ENCODE measurements at places on chromosomes 11 and 22.
A peak's percentile ranks its signal among the peaks of the same experiment; 100 is the strongest.

GRCh38 chr11:83957038-83957900 is 671.1 kb upstream of the CCDC90B start:
- no peak for DNase-seq

GRCh38 chr11:44258190-44258489 is 51.8 kb downstream of the ALX4 start:
- no peak for DNase-seq

DNA sequence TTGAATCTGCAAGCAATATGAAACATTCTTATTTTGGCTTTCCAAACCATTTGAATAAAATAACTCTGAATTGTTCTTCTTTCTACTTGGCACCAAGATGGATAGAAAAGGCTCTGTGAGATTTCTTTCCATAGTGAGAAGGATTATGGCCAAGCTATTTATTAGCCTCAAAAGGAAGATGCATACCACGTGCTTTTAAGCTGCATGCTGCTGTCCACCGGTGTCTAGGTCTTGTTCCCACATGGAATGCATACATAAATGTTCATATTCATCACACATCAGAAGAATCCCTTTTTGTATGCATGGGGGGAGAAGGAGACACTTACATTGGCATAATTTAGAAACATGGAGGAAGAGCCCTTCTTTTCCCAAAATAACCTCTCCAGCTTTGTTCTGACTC is 273.4 kb downstream of the FAM76B start:
- no peak for DNase-seq

DNA sequence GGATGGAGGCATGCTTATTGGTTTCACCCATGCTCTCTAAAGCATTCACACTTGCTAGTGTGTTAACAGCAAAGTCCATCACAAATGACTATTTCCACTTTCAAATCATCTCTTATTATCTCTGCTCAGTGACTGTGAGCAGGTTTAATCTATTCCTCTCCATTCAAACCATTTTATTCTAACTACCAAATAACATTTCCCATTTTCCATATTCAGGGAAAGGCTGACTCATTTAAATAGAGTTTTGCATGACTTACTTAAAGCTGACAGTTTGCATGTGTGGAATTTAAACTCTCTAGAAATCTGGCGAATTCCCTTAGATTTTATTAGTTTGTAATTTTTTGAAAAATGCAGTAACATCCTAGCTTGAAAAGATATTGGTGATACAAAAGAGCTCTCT is 615.7 kb upstream of the LRRC4C start:
- DNase-seq = no peak

- DNase-seq = peak; percentile 0
Observed at GRCh38 chr22:43273902-43274484, 69.2 kb downstream of the SCUBE1 start.

GRCh38 chr11:96054870-96055705 is 131.2 kb upstream of the MTMR2 start:
- DNase-seq = peak; percentile 74

DNA sequence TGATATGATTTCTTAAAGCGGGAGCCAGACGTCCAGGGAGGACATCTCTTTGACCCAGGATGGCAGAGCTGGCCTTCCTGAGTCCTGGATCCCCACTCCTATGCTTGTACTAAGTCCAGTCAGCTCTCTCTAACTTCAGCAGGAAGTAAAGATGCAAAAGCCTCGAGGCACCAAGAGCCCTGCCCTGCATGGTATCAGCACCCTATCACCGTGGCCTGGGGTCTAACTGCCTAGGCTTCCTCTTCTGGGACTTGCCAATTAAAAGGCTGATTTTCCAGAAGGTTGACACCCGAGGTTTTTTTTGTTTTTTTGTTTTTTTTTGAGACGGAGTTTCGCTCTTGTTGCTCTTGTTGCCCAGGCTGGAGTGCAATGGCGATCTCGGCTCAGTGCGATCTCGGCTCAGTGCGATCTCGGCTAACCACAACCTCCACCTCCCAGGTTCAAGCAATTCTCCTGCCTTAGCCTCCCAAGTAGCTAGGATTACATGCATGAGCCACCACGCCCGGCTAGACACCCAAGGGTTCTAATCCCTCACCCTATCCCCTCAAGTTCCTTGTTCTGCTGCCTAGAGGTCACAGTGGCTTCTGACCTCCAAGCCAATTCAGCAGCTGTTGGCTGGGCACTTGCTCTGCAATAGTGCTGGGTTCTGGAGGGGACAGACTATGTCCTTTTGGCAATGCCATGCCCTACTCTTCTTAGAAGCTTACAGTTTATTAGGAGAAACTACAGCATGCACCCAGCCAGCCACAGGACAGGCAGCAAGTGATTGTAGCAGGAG is 50.6 kb upstream of the FTH1 start:
- DNase-seq = no peak

- no peak for DNase-seq
Observed at GRCh38 chr11:108009497-108010370, 1.0 kb downstream of the CUL5 start.

- DNase-seq = peak; percentile 35
Observed at GRCh38 chr11:33724644-33725035, 11.6 kb downstream of the CD59 start.

GRCh38 chr11:44904261-44905020 is 46.2 kb downstream of the TP53I11 start:
- no peak for DNase-seq

- DNase-seq = no peak
Observed at GRCh38 chr11:70064008-70064725, 13.9 kb upstream of the ANO1 start.

GRCh38 chr22:42639541-42640241 is 710 bp downstream of the ATP5MGL start:
- no peak for DNase-seq

GRCh38 chr11:67600324-67601029 is 6.3 kb upstream of the NDUFV1 start:
- DNase-seq = no peak

DNA sequence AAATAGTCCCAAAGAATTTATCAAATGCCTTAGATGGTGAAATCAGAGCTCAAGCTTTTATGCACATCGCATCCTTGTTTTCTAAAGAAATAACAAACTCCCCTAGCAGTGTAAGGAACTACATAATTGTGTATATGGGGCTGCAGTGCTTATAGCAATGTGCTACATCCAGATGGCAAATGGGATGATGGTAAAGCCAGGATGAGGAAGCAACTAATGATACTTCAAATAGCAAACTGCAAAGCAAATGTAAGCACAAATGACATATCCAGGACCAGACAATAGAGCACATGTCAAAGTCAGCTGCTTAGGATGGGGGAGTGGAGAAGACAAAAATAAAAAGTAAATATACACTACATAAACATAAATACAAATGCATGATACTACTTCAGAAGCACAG is 425.9 kb downstream of the OPCML start:
- DNase-seq = no peak

DNA sequence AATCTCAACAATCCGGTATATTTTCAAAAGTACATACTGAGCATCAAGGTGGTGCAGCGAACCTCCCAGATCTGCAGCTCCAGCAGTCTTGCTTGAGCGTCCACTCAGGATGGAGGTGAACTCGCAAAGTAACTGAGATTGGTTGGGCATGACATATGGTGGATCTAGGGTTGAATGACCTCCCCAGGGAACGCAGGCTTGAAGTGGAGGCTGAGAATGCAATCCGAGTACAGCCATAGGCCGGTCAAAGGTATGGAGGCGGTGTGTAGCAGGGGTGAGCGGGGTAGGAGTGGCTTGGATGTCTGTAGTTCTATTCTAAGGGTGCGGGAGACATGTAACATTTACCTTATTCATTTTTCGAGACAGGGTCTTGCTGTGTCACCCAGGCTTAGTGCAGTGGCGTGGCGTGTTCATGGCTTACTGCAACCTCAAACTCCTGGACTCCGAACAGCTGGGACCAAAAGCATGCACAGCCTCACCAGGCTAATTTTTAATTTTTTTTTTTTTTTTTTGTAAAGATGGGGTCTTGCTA is 631 bp upstream of the C22orf39 start:
- no peak for DNase-seq

GRCh38 chr11:126348806-126349582 is 6.5 kb upstream of the ST3GAL4 start:
- DNase-seq = no peak

GRCh38 chr11:13042873-13043342 is 33.8 kb downstream of the RASSF10 start:
- no peak for DNase-seq

GRCh38 chr11:94928117-94928990 is 45.0 kb downstream of the CWC15 start:
- DNase-seq = no peak

DNA sequence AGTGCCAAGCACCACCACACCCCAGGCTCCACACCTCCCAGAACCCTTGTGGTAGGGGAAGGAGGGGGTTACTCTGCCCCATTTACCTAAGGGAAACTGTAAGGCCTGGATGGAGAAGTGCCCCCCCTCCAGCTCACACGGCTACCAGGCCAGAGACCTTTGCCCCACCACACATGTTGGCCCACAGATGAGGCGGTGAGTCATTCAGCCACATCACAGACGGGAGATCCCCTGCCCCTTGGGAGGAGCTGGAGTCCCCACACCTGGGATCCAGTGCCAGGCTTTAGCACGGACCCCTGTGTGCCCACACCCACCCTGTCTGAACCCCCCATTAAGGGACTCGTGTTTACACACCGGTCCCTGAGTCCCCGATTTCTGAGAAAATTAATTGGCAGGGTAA is 24.9 kb downstream of the CDKN1C start:
- DNase-seq = no peak

DNA sequence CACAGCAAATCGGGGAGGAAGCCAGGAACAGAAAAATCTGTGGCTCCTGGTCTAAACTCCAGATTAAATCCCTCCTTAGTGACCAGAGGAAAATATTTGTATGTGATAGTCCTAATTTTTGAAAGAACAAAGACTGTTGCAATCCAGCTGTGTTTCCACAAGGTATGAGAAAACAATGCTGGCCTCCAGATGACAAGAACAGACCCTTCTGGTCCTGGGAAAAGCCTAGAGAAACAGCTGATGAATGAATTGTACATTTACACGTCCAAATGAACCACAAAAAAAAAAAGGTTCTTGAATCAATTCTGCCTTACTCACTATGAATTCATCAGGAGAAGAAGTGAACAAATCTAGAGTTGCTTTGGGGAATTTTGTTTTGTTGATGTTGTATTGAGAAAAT is 63.7 kb downstream of the ETS1 start:
- DNase-seq = no peak

GRCh38 chr11:125164091-125164421 is 495 bp upstream of the PKNOX2 start:
- no peak for DNase-seq

GRCh38 chr11:100866453-100866852 is 179.4 kb downstream of the ARHGAP42 start:
- no peak for DNase-seq

GRCh38 chr11:92738276-92738675 is 231.2 kb upstream of the MTNR1B start:
- DNase-seq = no peak

- DNase-seq = no peak
Observed at GRCh38 chr22:38460426-38460840, 5.4 kb upstream of the KCNJ4 start.

- no peak for DNase-seq
Observed at GRCh38 chr11:38019072-38019775, 1421.2 kb upstream of the RAG2 start.

DNA sequence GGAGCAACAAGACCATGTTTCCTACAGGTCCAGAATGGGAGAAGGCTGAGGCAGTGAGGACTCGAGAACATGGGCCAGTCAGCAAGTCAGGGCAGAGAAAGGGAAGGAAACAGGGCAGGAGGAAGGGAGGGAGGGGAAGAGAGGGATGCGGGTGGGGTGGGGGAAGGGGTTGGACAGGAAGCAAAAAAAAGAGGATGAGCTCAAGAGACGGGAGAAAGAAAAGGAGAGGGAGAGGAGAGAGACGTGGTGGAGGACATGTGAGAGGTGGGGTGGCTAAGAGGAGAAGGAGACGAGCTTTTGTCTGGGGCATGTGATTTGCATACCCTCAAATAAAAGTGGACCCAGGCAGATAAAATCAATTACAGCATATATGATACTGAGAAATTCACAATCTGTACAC is 389.5 kb upstream of the B3GAT1 start:
- no peak for DNase-seq

DNA sequence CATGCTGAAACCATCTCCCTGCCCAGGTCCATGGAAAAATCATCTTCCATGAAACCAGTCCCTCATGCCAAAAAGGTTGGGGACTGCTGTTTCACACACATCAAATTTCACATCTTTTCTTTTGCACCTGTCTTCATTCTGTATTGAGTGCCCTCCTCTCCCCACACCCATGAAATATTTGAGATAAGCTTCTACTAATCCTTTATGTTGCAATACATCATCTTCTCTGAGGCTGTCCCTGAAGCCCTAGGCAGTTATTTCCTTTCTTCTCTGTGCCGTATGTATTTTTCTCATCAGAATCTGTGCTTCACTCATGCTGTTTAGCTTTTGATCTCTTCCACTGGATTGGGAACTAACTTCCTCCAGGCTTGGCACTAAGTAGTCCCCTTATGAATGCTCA is 40.0 kb upstream of the RRM1 start:
- DNase-seq = no peak

DNA sequence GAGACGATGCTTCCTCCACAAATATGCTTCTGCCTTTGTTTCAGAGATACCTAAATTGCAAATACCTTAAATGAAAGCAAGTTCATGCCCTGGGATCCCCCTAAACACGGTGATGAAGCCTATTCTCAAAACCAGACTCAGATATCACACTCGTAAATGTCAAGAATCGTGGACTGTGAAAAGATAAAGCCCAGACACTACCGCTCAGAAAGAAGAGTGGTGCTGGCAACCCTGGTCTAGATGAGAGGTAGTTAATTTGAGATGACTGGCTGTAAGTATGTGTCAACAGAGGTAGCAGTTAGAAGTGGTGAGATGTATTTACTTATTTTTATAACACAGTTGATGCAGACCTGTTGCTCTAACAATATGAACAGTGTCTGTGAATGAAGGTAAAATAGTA is 2.5 kb downstream of the OVCH2 start:
- DNase-seq = no peak

GRCh38 chr11:34749666-34750659 is 129.1 kb downstream of the EHF start:
- no peak for DNase-seq

- no peak for DNase-seq
Observed at GRCh38 chr22:25930788-25931310, 188.9 kb downstream of the MYO18B start.
